Activated naive CD4-positive, alpha-beta T cell (primary cell): ENCODE measurements at places on chromosomes 12 and 14.

GRCh38 chr12:117470804-117471203, 109.4 kb upstream of the NOS1 start:
- DNase-seq, result no peak

DNA sequence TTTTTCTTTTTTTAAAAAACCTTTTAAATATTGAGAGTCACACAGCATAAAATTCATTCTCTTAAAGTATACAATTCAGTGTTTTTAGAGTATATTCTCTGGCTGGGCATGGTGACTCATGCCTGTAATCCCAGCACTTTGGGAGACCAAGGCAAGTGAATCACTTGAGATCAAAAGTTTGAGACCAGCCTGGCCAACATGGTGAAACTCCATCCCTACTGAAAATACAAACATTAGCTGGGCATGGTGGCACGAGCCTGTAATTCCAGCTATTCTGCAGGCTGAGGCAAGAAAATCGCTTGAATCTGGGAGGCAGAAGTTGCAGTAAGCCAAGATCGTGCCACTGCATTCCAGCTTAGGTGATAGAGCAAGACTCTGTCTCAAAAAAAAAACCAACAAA, 68.4 kb upstream of the BCAT1 start:
- DNase-seq, result no peak

GRCh38 chr12:96811083-96811482, 96.0 kb upstream of the NEDD1 start:
- no peak for DNase-seq

- DNase-seq, result no peak
Measured at GRCh38 chr14:53327716-53328115, 174.6 kb upstream of the DDHD1 start.

DNA sequence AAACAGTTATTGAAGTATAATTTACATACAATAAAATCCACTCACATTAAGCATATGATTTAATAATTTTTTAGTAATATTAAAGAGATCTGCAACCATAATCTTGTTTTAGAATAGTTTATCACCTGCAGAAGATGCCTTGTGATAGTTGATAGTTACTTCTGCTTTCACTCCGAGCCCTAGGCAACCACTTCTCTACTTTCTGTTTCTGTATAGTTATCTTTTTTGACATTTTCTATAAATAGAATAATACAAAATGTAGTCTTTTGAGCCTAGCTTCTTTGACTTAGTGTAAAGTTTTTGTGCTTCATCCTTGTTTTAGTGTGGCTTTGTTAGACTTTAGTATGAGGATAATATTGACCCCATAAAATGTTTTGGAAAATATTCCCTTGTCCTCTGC, 111.0 kb downstream of the MNAT1 start:
- DNase-seq, result no peak

DNA sequence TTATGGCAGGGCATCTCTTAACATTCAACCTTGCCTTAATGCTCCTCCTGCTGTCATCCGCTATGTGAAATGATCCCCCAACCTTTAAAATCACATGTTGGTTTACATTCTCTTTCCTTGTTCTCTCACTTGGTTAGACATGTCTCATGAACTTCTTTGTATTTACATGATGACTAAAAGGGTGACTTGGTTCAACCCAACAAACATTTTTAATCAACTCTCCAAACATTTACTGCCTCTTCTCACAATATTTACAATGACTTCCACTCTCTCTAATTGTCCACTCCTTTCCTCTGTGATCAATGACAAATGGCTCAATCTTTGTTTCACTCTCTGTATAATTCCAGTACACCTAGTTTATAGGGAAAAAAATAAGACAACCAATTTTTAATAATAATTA, 506.1 kb downstream of the NELL2 start:
- DNase-seq, result no peak

- DNase-seq, result no peak
Measured at GRCh38 chr12:115210533-115211252, 526.7 kb upstream of the TBX3 start.

- DNase-seq, result no peak
Measured at GRCh38 chr12:132610051-132610759, at the start of gene LRCOL1. LRCOL1 (minus strand) TSS chr12:132610582; CDS start chr12:132606251, 4,331 bp downstream.

- no peak for DNase-seq
Measured at GRCh38 chr12:74889073-74889472, 320.6 kb downstream of the KCNC2 start.

DNA sequence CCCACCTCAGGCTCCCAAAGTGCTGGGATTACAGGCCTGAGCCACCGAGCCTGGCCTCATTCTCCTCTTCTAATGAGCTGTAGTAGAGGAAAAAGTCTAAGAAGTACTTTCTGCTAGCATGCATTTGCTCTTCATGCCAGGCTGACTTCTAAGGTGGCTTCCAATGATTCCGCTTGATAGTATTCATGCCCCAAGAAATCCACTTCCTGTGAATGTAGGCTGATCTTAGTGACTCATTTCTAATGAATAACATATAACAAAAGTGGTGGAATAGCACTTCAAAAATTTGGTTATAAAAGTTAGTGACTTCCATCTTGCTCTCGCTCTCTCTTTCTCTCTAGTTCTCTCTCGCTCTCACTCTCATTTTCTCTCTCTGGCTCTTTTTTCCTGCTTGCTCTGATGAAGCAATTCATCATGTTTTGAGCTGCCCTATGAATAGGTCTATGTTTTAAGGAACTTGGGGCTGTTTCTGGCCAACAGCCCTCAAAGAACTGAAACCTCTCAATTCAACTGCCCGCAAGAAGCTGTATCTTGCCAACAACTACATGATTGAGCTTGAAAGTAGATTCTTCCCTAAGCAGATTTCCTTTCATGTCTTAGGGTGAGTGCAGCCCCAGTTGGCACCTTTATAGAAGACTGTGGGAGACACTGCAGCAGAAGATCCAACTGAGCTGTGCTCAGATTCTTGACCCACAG, 282.9 kb downstream of the RMST start:
- no peak for DNase-seq

DNA sequence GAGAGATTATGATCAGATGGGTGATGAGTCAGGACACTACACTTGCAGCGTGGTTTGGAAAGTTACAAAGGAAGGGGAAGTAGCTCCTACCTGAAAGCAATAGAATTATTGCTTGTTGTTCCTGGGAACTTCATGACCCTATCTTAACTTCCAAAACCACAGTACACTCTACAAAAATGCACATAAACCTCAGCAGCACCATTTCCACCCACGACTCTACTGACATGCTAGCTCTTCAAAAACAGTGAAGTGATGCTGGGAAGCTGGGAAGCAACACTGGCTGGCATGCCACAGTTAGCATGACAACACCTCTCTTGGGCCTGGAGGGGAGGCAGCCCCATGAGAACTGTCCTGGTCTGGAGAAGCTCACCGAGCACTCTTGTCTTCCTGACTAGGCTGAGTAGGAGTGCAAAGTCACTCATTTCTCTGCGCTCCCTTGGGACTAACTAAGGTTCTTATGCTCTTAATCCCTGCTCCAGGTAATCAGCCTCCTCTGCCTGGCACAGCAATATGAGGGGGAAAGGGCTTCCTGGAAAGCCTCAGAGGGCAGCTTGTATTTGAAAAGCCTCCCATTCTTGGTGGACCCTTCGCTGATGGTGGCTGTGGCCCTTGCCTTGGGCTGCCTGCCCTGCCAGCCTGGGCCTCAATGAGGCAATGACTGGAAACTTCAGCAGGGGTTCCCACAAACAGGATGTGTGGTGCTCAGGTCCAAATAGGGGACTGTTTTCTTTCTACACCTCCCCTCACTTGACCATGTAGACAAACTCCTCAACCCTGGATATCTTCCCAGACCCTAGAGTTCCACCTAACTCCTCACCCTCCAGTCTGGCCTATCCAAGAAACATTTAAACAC, 1.2 kb downstream of the KRT3 start:
- no peak for DNase-seq

DNA sequence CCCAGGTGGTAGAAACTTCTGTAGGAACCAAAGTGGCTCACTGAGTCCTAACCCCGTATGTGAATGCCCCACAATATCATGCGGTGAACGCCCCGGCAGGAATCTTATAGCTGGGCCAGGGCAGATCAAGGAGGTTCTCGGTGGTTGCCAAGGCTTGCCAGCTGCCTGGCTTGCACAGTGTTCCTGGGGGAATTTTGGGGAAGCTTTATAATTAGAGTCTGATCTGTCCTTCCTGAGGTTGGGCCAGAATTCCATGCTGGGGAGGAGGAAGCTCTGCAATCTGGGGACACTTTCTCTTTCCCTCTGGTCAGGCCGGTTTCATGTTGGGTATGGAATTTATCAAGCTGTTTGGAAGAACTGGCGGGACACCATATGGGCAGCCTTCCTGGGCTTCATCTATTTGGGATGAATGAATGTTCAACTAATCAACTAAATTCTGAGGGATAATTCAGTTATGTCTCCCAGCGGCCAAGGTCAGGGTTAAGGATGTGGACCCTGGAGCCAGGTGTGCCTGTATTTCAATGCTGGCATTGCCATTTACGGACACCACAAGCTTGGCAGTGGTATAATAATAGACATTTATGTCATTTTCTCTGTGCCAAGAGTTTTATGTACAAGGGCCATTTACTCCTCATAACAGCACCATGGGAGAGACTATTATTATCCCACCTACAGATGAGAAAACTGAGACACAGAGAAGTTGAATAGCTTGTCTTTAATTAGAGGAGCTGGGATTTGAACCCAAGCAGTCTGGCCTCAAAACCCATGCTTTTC, 54.3 kb downstream of the SVOP start:
- DNase-seq, result no peak

- DNase-seq, result no peak
Measured at GRCh38 chr14:22218728-22219127, 370.3 kb downstream of the DAD1 start.

- DNase-seq, result no peak
Measured at GRCh38 chr12:6559500-6559899, 3.7 kb upstream of the IFFO1 start.

GRCh38 chr12:738712-739111, 13.7 kb upstream of the WNK1 start:
- no peak for DNase-seq

GRCh38 chr12:69610729-69611128, at the start of gene LRRC10:
LRRC10 (minus strand) TSS chr12:69610907; CDS start chr12:69610838, 69 bp downstream.
- DNase-seq, result no peak

DNA sequence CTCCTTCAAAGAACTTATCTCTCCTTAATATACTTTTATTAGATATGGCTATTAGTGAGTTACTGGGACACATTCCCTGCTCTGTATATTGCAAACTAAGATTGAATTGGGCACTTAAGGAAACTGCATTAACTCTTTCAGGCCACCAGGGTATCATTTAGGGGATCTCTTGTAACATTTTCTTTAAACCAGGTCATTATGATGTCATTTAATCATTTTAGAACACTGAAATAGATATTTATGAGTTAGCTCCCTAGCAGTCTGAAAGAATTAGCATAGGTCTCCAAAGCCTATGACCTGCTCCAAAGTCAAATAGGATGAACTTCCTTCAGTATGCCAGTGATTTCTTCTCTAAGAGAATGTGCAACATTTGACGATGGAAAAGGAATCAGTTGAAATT, 506.9 kb downstream of the FOXG1 start:
- no peak for DNase-seq

DNA sequence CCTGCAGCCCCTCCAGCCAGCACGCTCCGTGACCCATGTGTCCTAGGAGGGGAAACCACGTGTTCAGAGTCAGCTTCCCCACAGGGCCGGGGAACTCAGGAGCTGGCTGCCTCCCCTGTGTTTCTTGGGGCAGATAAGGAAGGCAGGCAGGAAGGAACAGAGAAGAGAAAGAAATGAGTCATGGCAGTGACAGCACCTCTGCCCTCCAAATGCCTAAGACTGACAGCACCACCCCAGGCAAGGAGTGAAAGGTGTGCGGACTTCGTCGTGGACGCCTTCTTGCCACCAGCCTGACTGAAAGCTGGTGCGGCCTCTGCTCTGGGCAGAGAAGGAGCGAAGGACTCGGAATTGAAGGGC, 167.0 kb upstream of the FKBP4 start:
- no peak for DNase-seq

DNA sequence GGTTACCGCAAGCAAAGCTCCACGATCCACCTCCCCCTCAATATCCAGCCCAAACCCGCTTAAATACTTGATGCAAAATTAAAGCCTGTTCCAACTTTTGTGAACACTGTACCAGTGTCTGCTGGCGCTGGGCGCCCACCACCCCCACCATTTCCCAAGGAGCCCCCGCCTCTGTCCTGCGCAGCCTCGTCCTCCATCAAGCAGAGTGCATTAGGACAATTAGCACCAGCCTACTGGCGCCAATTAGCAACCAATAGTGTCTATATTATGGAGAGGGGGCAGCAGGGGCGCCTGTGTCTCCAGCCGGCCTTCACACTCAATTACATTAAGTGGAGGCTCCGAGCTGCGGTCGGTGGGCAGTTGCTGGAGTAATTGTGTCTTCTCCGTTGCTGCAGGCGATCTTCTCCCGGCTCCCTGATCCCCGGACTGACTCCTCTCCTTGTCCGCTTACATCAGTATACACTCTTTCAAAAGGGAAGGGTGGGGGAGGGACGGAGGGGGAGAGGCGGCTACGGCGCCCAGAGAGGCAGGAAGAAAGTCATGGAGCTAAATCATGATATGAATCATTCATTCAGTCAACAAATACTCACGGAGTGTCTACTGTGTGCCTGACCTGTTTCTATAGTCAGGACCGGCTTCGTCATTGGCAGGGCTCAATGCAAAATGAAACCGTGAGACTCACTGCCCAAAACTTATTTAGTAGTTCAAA, 707.3 kb downstream of the MED13L start:
- no peak for DNase-seq

GRCh38 chr12:64891629-64892028, 67.2 kb downstream of the TBC1D30 start:
- DNase-seq, result no peak

DNA sequence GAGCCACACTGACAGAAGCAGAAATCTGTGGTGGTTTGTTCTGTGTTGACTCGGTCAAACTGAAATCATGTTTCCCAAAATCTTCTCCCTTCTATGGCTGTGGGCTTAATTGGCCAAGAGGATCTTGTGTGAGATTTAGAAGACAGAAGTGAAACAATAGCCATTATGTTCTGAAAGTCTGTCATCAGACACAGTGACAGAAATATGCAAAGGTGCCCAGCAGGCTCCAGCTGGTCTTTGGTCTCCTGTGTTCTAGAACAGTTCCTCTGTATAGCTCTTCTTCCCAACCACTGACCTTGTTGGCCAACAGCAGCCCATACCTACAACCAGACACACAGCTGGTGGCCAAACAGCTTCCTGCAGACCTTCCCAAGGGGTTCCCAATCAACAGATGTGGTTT, 25.0 kb upstream of the COCH start:
- no peak for DNase-seq

DNA sequence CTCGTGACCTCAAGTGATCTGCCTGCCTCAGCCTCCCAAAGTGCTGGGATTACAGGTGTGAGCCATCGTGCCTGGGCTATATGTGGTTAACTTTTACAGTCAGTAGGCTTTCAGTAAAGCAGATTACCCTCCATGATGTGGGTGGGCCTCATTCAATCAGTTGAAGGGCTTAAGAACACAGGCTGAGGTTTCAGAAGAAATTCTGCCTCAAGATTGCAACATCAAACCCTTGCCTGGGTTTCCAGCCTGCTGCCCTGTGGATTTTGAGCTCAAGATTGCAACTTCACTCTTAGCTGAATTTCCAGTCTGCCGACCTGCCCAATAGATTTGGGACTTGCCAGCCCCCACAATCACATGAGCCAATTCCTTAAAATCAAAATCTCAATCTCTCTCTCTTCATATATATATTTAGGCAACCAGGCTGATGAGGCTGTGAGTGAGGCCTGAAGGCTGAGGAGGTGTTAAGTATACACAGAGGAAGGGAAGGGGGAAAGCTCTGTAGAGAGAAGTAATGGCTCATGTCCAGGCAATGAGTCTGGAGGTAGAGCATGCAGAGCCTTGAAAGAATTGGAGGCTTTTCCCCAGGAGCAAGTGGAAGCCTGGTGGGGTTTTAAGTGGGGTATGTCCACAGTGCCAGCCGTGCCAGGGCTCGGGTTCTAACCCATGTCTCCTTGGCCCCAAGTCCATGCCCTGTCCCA, 33.3 kb upstream of the ACTN1 start:
- no peak for DNase-seq
